Stimulated activated CD8-positive, alpha-beta memory T cell treated with anti-CD3 and anti-CD28 coated beads, Interleukin-4, amount 100 ng/mL, for 1 hour (primary cell): ENCODE measurements at places on chromosomes 2 and 18.

- DNase-seq, result no peak
Observed at GRCh38 chr18:615773-616172, 19.0 kb downstream of the CLUL1 start.

DNA sequence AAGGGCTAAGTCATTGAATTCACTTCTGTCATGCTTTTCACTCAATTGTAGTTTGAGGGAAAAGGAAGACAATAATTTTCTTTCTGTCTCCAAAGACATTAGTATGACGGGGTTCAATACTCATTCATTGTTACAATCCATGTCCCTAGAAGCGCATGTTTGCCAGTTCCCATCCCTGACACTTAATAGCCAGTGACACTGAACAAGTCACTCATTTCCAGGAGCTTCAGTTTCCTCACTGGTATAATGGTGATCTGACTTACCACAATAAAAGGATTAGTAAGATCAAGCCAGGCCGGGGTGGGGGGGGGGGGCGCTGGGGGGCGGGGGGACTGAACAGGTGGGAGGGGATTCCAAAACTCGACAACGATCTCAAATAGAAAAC lies 144.8 kb upstream of the MAP3K20 start:
- no peak for DNase-seq

- no peak for DNase-seq
Observed at GRCh38 chr2:41932241-41933045, 115.4 kb upstream of the PKDCC start.

GRCh38 chr2:9897846-9898245 lies 53.6 kb upstream of the GRHL1 start:
- DNase-seq, result no peak

GRCh38 chr18:48882379-48882778 lies 68.4 kb downstream of the SMAD7 start:
- DNase-seq, result no peak

- no peak for DNase-seq
Observed at GRCh38 chr2:171419333-171419732, 14.5 kb downstream of the METTL8 start.

GRCh38 chr18:31825772-31826171 lies 65.1 kb upstream of the SLC25A52 start:
- DNase-seq, result no peak

- no peak for DNase-seq
Observed at GRCh38 chr2:9549420-9549819, 6.2 kb downstream of the ADAM17 start.
